Right forelimb (tissue), 1 donor: ENCODE measurements at places on chromosomes 5 and 9.

DNA sequence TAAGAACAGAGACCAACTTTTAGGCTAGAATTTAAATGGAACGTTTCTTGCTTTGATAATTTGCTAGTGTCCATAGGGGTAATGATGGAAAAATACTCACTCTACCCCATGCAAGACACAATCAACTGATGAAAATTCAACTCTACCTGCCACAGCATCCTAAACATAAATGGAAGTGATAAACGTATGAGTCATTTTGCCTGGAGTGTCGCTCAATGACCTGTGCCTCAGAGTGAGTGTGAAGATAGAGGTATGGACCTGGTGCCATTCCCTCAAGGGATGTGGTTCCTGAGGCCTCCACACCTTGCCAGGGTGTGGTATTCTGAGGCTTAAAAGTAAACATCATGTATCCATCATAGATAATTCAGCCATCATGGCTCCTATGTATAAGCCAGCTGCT is 14.0 kb downstream of the ARL14EPL start:
- DNase-seq: no peak

DNA sequence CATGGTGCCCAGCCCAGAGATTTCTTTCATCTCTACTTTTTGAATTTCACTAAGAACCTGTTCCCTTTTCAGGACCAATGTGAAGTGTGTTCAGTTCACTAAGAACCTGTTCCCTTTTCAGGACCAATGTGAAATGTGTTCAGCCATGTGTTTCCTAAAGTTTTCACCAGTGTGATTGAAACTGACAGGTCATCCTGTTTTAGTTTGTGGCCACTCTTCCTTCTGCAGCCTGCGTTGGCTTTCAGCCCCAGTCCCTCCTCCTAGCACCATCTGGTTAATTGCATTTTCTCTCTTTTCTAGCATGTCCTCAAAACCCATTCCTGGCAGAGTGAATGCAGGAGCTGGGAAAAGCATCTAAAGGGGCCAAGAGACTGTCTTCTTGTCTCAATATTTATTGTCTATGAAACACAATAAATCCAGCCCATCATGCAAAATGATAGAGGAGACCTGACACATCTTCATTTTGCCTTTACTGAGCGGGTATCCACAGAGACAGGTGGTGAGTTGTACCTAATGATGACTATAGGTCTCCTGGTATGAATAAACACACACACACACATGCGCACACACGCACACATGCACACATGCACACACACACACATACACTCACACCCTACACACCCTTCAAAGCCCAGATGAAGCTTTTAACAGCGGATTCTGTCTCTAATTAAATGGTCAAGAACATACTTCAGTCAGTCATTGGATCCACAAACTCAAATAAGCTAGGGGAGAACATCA is 6.1 kb upstream of the PANK3 start:
- no peak for DNase-seq

GRCh38 chr9:136707849-136708517 is 4.4 kb upstream of the DIPK1B start:
- no peak for DNase-seq

GRCh38 chr5:84862132-84862531 is 477.5 kb upstream of the EDIL3 start:
- no peak for DNase-seq

DNA sequence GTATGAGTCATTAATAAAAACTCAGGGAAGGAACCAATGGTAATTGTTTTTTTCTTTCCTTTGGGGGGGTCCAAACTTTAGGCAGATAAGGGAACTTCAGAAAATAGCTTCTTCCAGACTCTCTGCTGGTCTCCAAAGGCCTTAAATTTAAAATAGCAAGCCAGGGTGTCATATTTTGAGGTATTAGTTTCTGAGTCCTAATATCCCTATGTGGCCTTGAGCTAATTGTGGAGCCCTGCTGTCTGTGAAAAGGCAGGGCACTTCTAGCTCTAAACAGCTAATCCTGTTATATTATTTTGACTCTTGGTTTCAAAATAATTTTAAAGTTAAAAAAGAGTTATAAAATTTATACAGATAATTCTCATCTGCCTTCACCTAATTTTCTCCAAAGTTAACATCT is 195.7 kb upstream of the PPP1R2B start:
- DNase-seq: no peak

DNA sequence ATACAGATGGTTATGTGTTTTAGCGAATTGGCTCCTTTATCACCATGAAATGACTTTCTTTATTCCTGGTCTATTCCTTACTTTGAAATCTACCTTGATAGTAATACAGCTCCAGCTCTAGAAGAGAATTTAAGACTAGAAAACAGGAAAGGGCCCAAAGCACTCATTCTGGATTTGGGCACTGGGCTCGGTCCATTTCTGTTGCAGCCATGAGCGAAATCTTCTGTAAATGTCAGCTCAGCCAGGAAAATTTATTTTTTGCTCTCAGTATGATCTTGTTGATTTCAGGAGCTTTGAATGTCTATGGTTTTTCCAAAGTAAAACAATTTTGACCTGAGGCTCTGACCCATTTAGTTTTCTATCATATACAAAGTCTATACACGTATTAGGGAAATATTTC is 104.1 kb downstream of the DIRAS2 start:
- DNase-seq: no peak

DNA sequence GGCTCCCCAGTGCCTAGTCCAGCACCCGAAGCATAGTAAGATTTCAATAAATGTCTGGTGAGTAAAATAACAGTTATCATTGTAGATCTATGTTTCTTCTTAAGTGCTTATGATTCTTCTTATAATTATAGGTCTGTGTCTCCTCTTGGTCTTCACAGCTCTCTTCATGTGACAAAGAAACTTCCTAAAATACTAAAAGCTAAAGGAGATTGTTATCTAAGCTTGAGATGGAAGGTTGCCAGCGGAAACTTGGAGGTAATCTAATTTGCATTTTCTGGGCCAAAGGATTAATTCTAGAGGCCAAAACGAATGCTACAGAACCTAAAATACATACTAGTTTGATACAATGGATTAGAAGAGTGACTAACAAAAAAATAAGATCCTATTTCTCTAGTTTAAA is 13.6 kb upstream of the ARHGAP26 start:
- no peak for DNase-seq

- DNase-seq: no peak
Observed at GRCh38 chr5:139426203-139426885, 13.0 kb downstream of the DNAJC18 start.

- DNase-seq: peak; percentile 68
Observed at GRCh38 chr5:120464627-120465435, 731 bp downstream of the PRR16 start.

GRCh38 chr9:90000925-90001324 is 396.1 kb downstream of the GADD45G start:
- no peak for DNase-seq

- DNase-seq: no peak
Observed at GRCh38 chr5:156219483-156220005, 107.4 kb upstream of the SGCD start.

- no peak for DNase-seq
Observed at GRCh38 chr9:113274474-113275156, 757 bp downstream of the CDC26 start.

DNA sequence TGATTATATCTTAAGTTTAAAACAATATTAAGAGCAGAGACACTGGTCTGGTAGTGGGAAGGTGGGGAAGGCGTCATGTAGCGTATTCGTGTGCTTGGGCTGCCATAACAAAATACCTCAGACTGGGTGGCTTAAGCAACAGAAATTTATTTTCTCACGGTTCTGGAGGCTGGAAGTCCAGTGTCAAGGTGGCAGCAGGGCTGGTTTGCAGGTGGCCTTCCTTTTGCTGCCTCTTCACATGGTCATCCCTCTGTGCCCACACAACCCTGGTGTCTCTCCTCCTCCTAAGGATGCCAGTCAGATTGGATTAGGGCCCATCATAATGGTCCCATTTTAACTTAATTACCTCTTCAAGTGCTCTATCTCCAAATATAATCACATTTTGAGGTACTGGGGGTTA is 9.6 kb downstream of the IL31RA start:
- no peak for DNase-seq
